ENCODE measurements at places on chromosomes 7 and 10.

GRCh38 chr7:158442260-158442659 lies 145.4 kb downstream of the PTPRN2 start:
- DNase-seq: no peak

DNA sequence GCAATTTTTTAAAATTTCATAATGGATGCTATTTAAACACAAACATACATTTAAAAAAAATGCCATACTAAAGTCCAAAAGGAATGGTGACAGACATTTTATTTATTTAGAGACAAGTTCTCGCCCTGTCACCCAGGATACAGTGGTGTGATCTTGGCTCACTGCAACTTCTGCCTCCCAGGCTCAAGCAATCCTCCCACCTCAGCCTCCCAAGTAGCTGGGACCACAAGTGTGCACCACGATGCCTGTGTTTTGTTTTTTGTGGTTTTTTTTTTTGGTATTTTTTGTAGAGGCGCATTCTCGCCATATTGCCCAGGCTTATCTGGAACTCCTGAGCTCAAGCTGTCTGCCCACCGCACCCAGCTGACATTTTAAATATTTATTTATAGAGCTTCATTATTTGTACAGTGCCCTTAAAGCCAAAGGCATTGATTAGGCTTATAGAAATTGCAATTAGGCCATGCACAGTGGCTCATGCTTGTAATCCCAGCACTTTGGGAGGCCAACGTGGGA lies 703.5 kb downstream of the AUTS2 start:
- DNase-seq: no peak

DNA sequence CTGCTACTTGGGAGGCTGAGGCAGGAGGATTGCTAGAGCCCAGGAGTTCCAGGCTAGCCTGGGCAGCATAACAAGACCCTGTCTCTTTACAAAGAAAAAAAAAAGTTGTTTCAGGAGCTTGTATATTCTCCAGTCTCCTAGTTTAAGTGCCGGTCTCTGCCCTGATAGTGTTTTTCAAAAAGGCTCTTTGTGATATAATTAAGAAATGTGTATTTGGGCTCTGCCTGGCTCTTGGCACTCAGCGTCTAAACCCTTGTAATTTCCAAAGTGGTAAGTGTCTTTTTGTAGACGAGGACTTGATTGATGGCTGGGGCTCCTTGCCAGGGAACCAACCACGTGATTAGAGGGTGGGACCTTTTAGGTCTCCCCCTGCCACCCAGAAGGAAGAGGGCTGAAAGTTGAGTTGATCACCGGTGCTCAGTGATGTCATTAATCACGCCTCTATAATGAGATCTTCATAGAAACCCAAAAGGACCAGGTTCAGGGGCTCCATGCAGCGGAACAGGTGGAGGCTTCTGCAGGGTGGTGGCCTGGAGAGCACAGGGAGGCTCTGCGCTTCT lies 4.4 kb downstream of the EIF3B start:
- no peak for DNase-seq

DNA sequence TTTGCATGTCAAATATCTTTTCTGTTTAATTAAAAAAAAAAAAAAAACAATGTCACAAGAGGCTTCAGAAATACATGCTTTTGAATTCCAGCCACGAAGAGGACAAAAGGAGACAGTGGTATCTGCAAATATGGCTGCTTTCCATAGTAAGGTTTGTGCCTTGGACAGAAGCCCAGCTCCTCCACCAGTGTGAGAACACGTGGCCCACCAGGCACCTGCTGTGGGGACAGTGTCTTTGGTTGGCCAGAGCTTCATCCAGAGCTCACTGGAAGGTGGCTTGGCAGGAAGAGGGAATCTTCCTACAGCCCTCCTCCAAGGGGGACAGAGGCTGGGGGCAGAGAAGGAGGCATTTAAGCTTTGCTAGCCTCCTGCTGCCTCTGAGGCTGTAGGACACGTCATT lies 144.6 kb downstream of the GLCCI1 start:
- no peak for DNase-seq

DNA sequence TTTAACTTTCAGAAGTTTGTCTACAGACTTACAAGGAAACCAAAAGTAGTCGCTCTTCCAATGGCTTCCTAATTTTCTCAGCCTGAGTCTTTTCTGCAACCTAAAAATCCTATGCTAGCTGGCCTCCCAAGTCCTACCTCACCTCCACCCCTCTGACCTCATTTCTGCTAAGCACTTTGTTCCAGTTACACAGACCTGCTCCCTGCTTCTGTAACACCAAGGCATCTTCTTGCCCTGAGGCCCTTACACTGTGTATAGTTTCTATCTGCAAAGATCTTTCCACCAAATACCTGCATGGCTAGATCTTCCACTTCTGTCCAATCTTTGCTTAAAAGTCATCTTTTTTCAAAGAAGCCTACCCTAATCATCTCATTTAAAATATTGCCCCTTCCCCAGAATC lies 1.9 kb upstream of the SNX13 start:
- no peak for DNase-seq

DNA sequence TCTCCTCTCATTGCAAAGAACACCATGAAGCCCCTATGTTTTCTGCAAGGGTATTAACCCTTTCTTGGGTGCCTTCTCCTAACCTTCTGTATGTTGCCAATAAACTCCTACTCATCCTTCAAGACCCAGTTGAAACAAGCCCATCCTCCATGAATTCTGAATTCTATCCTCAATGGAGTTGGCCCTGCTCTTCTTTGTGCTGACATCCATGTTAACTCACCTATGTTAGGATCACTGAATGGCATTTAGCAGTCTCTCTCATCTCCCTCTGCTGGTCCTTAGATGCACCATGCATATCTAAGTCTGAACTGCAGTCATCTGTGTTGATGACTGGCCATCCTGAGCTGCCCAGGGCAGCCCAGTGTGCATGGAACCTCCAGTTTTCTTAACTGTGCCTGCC lies 129.8 kb downstream of the BUB3 start:
- no peak for DNase-seq

DNA sequence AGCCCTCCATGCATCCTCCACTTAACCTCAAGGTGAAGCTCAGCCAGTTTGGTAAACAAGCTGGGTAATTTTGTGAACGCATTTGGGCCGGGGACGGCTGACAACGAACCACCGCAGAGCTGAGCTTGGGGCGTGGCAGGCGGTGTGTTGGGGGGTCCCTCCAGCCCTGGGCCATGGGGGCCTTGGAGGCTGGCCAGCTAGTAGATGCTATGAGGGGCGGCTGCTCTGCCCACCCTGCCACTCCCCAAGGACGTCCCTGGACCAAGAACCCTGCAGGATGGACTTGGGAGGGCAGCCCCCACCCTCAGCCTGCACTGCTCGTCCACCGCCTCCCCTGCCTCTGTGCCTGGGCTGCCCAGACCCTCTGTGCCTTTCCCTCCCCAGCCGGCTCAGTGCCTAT lies 12.0 kb upstream of the SCART1 start:
- no peak for DNase-seq

DNA sequence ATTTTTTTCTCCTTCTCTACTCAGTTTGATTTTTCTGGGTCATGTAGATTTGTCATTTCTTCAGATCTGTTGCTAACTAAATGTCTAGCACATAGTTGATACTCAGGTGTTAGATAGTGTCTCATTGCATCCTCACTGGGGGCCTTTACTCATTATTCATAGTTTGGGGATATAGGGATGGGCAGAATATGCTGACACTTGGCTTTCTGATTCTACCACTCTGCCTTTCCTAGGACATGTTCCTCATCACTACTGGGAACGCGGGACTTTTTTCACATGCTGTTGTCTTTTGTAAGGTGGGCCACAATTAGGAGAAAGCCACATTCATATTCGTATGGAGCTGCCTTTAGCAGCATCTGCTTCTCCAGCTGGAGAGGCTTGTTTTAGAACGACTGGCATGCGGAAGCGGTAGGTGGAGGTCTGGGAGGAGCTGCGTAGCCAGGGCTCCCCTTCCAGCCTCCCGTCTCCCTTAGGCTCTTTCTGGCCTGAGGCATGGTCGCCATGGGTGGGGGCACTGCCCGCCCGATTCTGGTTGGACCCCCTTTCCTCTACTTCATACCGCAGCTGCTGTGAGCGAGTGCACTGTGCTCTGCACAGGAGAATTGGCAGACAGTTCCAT lies 78.8 kb downstream of the SND1 start:
- no peak for DNase-seq

- no peak for DNase-seq
Measured at GRCh38 chr10:35470248-35470924, 134.1 kb downstream of the CCNY start.

DNA sequence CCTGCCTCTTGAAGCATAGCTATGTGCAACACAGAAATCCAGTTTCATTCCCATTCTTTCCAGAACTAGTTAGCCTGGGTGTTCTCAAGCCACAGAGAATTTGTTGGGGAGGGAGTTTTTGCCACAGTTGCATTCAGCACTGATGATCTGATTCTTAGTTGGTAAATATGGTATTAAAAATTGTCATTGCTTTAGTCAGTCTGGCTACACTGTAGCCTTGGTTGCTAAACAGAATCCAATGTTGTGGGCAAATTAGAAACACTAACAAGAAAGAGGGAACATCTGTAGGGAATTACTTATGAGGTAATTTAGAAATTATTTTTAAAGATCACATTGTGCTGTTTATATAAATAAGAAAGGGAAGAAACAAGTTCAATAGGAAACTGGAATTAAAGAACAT lies 57.0 kb upstream of the CC2D2B start:
- DNase-seq: no peak

- no peak for DNase-seq
Measured at GRCh38 chr10:91146146-91146545, 74.3 kb upstream of the PCGF5 start.

GRCh38 chr10:93346694-93347093 lies 135.4 kb downstream of the MYOF start:
- DNase-seq: no peak

DNA sequence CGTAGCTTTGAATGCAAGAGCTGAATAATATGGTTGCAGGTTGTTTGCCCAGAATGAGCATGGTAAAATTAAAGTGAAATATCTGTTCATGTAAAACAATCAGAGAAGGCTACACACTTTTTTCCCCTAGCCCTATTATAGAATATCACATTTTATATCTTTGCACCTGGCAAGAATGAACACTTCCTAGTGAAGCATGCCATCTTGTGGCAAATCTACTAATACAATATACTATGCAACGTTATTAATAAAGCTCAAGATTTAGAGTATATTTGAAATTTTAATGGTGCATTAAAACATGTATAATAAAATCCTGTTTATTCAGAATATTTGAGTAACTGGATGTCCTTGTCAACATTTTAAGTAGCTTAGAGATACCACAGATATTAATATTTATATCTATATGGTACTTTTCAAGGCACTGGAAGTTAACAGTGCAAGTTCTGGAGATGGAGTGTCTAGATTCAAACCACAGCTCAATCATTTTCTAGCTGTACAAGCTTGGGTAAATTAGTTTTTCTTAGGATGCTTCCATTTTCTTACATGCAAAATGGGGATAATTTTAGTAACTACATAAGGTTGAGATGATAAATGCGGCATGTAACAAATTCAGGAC lies 643.1 kb upstream of the SEMA3D start:
- DNase-seq: no peak

GRCh38 chr10:71613261-71613777 lies 106.3 kb downstream of the C10orf105 start:
- DNase-seq: no peak

DNA sequence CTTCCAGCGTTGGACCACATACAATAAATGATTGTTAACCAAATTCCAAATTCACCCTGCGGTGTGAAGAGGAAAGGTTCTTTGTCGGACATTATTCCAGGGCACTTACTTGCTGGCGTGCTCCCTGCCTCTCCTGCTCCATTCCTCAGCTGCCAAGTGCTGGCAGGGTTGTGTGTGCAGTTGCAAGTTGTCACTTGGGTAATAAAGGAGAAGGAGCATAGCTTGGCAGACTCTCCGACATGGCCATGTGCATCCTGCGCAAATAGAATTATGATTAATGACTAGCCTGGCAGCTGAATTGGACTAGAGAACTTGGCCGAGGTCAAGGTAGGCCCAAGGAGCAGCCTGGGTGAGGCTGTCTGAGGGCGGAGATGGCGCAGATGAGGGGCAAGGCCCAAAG lies 92.3 kb upstream of the ELMO1 start:
- peak; percentile 21 for DNase-seq

DNA sequence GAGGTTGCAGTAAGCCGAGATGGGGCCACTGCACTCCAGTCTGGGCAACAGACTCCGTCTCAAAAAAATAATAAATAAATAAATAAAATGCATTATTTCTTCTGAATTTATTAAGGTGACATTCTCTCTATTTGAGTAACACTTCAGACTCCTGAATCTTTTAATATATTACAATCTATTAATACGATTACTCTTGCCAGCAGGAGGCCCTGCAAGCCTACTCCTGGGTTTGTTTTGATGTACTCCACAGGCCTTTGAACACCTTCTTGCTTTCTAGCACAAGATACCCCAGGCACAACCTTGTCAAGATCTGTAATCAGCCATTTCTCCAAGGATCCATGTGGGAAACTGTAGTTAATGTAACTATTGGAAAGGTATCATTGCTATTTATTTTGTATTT lies 63.5 kb downstream of the COBL start:
- DNase-seq: no peak

DNA sequence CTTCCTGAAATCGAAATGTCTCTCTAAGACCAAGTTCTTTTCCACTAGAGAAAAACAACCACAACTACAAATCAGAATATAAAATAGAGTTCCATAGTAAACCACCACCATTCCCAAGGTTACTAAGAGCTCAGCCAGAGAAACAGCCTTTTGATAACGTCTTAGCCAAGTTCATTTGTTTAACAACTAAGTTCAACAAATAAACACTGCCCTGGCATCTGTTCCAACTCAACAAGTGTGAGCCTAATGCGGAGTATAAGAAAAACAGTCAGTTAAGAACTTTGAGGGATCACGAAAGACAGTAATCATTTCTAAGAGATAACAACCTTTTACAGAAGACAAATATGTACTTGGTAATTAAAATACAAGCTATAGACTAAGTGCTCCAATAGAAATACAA lies 77.3 kb downstream of the CALD1 start:
- DNase-seq: no peak

- DNase-seq: no peak
Measured at GRCh38 chr7:108034586-108034985, 31.6 kb upstream of the LAMB1 start.

DNA sequence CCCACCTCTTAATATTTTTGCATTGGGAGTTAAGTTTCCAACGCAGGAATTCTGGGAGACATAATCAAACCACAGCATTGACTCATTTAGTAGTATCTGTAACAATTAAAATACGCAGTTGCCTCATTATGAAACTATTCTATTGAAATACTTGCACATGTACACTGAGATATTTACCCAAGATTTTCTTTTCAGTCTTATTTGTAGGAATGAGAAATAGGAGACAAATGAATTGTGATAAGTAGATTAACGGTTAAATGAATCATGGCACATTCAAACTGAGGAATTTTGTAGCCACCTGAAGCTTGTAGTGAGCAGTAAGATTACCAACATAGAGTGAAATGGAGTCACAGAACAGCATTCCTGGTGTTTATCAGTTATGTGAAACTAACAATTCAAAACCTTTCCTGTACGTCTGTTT lies 18.1 kb downstream of the RP9 start:
- DNase-seq: no peak

All from anterior cingulate cortex (tissue), 58 donors.